ENCODE measurements at places on chromosomes 4 and X.

GRCh38 chr4:82918091-82918490, 17.6 kb downstream of the THAP9 start:
- DNase-seq = no peak

GRCh38 chr4:123381996-123382395, 14.6 kb upstream of the SPRY1 start:
- no peak for DNase-seq

- DNase-seq = no peak
Observed at GRCh38 chr4:184792334-184792733, 33.4 kb downstream of the ACSL1 start.

- no peak for DNase-seq
Observed at GRCh38 chrX:15413101-15413500, 28.9 kb upstream of the VEGFD start.

- DNase-seq = no peak
Observed at GRCh38 chr4:119604266-119604665, 24.3 kb downstream of the PDE5A start.

- no peak for DNase-seq
Observed at GRCh38 chr4:99816545-99817308, at the start of gene DAPP1. Gene DAPP1 (plus strand): TSS chr4:99816827. CDS start chr4:99816914, 87 bp downstream.

GRCh38 chr4:3269991-3270611, 21.1 kb downstream of the MSANTD1 start:
- no peak for DNase-seq

DNA sequence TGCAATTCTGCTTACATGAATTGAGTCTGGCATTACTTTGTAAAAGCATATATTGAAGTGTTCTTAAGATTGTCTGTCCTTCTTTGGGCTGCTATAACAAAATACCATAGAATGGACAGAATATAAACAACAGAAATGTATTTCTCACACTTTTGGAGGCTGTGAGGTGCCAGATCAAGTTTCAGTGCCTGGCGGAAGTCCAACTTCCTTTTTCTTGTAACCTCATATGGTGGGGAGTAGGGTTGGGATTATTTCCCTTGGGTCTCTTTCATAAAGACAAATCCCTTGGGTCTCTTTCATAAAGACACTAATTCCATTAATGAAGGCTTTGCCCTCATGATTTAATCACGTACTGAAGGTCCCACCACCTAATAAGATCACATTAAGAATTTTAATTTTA, 199.3 kb upstream of the GRID2 start:
- DNase-seq = no peak

GRCh38 chrX:39859991-39860861, 237.5 kb downstream of the BCOR start:
- no peak for DNase-seq

GRCh38 chr4:112859456-112860184, 189.8 kb upstream of the ANK2 start:
- DNase-seq = no peak

DNA sequence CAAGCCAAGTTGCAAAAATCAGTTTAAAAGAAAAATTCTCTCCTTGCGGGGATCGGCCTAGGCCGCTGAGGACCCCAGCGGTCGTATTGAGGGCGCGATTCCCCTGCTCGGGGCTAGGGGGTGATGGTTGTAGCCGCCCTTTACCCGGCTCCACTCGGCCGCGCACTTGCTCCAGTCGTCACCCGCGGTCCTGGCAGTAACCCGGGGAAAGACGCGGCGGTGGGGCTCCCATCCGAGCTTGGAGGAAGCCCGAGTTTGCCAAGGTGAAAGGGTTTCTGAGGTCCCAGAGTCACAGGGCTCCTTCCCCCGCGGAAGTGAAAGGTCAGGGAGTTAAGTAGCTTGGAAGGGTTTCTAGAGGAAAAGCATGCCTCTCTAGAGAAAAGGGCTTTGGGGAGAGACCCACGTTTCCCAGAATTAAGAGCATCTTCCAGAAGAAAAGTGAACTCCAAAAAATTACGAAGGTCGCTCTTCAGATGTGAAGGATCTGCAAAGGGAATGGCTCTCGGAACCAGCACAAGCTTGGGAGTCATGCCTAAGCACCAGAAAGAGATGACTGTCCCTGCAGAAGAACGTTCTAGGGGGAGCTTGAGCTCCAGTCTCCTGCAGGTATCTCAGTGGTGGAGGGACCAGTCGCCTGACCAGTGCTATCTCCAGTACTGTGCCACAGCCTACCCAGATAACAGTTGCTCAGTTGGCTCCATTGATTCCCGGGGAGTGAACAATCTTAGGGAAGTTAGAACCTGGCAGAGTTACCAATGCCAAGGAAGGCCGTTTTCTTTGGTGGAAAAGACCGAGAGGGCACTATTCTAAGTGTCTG, 875 bp downstream of the LAP3 start:
- peak; percentile 15 for DNase-seq

- DNase-seq = no peak
Observed at GRCh38 chr4:40874901-40875300, 125.1 kb downstream of the NSUN7 start.

DNA sequence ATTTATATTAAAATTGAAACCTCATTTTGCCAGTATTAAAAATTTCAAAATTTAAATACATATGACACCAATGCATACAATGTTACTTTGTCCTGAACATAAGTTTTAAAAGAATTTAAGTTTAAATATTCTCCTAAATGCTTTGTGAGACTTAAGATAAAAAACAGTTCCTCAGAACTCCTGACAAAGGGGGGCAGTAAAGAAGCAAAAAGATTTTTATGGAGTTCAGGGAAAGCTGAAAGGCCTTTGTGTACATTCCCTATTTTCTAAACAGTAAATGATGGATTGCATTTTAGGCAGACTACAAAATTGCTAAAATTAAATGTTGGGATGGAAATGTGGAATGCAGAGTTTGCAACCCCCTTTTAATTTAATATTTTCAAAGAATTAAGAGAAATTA, 81.7 kb downstream of the SNCA start:
- DNase-seq = no peak

DNA sequence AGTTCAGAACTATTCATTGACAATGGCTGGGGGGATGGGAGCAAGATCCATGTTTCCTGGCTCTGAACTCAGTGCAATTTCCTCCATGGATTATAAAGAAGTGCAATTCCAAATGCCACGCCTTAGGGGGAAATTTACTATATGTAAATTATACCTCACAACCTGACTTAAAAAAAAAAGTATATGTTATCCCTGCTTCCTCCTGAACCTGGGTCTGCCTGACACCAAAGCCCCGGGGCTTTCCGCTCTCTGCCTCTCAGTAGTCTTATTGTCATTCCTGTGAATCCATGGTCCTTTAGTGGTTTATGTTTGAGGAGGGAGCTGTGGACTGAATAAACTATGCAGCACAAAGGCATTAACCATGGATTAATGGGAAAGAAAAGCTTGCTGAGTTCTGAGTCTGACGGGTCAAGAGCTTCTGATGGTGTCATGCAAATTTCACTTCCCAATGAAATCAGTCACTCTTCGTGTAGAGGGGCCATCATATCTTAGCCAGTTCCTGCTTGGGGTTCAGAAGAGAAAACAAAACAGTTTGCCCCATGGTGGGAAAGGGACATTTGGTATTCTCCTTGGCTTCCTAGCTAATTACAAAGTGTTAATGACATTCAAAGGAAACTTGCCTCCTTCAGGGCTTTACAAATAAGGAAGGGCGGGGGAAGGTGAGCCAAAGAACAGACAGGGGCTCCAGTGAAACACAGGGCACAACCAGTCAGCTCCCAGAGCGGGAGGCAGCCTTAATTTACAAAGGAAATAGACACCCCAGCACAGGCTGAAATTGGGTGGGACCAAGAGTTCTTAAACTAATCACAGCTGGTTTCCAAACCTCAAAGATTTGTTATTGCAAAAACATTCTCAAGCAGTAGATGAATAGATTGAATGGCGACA, 14.3 kb downstream of the FAM9C start:
- no peak for DNase-seq

DNA sequence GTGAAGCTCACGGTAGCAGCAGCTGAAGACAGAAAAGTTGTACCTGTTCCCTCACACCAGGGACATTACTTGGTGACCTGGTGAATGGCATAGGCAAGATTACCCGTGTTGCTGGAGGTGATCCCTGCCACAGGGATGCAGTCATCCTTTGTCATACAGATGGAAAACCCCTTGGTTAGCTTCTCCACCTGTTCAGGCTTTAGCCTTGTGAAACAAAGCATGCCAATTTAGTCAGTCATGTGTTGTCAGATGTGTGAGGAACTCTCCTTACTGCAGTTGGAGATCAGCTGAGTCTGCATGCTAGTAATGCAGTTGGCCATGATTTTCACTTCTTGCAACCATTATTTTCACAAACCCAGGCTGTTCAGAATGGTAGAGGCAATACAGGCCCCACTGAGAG, 41.0 kb downstream of the AMELX start:
- DNase-seq = no peak

GRCh38 chr4:122458625-122459024, 2.1 kb upstream of the IL2 start:
- DNase-seq = no peak

GRCh38 chr4:127165971-127166370, 466.8 kb upstream of the INTU start:
- no peak for DNase-seq

- DNase-seq = no peak
Observed at GRCh38 chr4:169243825-169244609, 26.7 kb downstream of the SH3RF1 start.

- no peak for DNase-seq
Observed at GRCh38 chr4:90174621-90175023, 47.4 kb downstream of the CCSER1 start.

GRCh38 chrX:109134777-109135176, 347.1 kb downstream of the GUCY2F start:
- DNase-seq = no peak

DNA sequence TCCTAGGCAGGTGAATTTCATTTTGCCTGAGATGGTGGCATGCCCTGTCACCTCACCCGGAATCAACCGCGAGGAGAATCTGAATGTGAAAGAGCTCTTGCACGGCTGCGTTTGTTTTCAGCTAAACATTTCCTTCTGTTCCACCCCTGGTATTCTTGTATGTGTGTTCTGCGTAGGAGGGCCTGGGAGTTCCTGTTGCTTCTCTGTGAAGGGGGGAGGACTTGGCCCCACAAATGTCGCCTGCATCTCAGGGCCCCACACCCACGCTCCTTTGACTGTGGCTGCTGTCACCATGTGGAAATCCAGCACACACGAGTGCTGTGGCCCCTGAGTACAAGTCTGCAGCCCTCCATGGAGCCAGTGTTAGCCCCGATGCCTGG, 45.8 kb upstream of the CLCN4 start:
- no peak for DNase-seq

DNA sequence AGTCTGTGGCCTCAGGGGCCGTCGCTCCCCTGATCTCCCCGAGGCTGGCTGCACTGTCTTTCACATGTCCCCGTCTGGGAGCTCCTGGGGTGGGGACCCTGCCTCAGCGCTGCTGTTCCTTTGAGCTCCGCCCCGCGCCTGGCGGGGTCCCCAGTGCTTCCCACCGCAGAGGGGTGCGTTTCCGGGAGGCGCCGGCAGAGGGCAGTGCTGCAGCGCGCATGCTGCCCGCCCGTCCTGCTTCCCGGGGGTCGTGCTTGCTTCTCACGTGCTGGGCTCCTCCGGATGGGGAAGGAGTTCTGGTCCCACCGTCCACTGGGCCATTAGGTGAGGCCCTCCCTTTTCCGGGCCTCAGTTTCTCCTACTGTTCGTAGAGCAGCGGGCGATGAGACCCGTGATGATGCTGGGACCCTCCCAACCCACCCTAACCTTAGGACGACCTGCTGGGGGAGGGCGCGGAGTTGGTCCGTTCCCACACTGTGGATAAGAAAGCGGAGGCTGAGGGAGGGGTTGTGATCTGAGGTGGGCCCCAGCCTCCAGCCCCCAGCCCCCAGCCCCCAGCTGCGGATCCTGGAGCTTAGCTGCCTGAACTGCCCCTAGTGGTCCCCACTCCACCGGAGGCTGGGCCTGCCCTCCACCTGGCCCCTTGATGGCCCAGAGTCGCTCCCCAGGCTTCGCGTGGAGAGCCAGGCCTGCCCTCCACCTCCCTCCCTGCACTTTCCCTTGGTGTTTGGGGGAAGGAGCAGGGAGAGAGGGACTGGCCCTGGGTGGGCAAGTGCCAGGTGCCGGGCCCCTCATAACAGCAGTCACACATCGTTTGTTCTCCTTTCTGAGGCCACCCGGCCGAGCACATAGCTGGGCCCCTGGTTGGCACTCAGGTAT, 15.3 kb downstream of the CPZ start:
- no peak for DNase-seq

- DNase-seq = no peak
Observed at GRCh38 chr4:37740546-37740945, 54.4 kb upstream of the RELL1 start.

DNA sequence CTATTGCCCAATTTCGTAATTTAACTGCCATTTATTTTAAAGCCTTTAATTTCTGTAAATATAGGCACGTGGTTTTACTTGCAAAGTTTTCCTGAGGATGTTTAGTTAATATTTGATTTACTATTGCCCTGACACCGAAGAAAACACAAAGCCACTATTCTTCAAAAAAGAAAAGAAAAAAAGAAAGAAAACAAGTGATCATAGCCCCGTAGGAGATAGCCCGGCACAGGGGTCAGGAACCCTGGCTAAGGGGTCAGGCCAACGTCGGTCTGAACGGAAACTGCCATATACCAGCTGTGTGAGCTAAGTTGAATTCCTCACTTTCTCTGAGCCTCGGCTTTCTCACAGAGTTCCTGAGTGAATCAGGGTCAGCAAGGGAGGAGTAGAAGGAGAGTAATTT, 17.7 kb upstream of the LAMP2 start:
- DNase-seq = no peak

- DNase-seq = no peak
Observed at GRCh38 chrX:63713526-63713925, 71.5 kb downstream of the ARHGEF9 start.

- DNase-seq = no peak
Observed at GRCh38 chr4:15436513-15436912, 8.7 kb downstream of the C1QTNF7 start.

- no peak for DNase-seq
Observed at GRCh38 chr4:185086053-185086452, 57.0 kb upstream of the SLC25A4 start.

- DNase-seq = no peak
Observed at GRCh38 chr4:119655111-119655837, 26.7 kb upstream of the PDE5A start.

GRCh38 chrX:118423558-118423957, 72.1 kb upstream of the DOCK11 start:
- no peak for DNase-seq

DNA sequence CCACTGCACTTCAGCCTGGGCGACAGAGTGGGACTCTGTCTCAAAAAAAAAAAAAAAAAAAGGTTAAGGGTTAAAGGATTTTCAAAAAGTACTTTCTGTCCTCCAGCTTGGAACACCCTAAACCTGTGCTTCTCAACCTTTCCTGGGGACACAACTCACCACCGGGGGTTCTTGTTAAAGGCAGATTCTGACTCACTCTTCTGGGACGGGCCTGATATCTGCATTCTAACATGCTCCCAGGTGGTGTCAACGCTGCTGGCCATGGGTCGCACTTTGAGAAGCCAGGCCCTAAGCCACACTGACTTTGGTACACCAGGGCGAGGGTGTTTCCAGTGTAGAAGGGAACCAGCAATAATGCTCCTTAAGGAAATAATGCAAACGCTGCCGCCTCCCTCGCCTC, 46.1 kb downstream of the AFAP1 start:
- no peak for DNase-seq

Data from thoracic aorta (tissue), 2 donors.